A172 (cell line): ENCODE measurements at places on chromosomes 3 and 15. TPM values are rescaled to one million over a fixed set of nuclear protein-coding genes. Genes with fewer than 3 reads are reported as not detected.

DNA sequence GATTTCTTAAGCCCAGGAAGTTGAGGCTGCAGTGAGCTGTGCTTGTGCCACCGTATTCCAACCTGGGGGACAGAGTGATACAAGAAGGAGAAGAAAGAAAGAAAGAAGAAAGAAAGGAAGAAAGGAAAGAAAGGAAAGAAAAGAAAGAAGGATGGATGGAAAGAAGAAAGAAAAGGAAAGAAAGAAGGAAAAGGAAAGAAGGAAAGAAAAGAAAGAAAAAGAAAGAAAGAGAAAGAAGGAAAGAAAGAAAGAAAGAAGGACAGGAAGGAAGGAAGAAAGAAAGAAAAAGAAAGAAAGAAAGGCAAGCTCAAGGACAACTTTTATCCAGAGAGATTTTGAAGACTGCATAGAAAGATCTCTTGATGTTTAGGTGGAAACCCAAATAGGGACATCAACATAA, 120.7 kb downstream of the GMNC start:
- no peak for DNase-seq

DNA sequence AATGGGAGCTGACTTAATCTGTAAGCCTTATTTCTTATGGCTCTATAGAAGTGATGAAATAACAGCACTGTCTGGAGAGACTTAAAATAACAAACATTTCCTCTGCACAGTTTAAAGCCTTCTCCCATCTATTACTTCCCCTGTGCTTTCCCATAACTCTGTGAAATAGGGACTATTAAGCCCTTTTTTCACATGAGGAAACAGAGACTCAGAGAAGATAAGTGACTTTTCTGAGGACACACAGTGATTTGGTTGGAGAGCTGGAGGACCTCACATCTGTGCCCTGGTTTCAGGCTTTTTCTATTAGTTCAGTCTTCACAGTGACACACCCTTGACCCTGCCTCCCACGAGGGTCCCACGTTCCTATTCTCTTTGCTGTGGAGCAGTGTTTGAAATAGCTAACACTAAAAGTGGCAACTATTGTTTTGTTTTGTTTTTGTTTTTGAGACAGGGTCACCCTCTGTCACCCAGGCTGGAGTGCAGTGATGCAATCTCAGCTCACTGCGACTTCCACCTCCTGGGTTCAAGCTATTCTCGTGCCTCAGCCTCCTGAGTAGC, 82.9 kb downstream of the ST6GAL1 start:
- no peak for DNase-seq

DNA sequence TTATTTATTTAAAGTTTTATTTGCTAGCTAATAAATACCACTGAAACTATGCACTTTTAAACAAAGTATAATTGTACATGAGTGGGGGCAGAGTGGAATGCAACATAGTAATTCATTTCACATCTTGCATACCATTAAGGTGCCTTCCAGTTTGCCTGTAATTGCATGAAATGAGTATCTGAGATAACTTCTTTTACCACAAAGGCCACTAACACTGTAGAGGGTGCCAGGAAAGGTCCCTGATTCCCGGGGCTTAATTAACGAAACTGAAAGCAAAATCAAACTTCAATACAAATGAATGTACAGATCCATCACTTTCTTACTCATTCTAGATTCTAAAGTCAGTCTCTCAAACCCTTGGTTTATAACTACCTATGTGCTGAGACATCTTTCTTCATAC, 2.1 kb downstream of the CD47 start:
- DNase-seq: peak; percentile 42

Gene SNX22
- total RNA-seq: 0.78 and 1.3 TPM in 2 replicates

Gene ADGRG7
- not detected in 2 replicates for total RNA-seq

- no peak for DNase-seq
These were observed 113.2 kb upstream of the IQSEC1 start for GRCh38 chr3:13186435-13186815.

DNA sequence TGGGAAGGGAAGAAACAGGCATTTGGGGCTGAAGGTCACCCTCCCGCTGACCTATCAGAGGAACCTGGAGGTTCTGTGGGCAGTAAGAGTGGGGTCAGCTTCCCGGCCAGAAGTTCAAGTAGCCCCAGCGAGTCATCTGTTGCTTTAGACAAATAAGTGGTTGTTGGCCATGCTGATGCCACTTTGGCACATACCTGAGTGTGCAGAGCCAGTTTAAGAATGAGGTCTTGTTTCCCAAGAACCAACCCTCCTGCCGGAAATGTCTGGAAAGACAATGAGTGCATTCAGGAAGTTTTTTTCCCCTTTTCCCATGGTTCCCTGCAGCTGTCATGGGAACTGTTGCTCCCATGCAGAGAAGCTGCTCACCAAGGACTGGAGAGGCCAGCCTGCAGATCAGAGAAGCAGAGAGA, 166.7 kb downstream of the ZNF621 start:
- DNase-seq: no peak

- DNase-seq: no peak
These were observed 19.3 kb upstream of the CHD2 start for GRCh38 chr15:92880796-92881195.

- no peak for DNase-seq
These were observed 9.4 kb downstream of the TLNRD1 start for GRCh38 chr15:81010086-81010485.

GRCh38 chr3:134799393-134799792, 4.3 kb downstream of the EPHB1 start:
- DNase-seq: no peak

- no peak for DNase-seq
These were observed 39.8 kb downstream of the CD47 start for GRCh38 chr3:108051005-108051404.

DNA sequence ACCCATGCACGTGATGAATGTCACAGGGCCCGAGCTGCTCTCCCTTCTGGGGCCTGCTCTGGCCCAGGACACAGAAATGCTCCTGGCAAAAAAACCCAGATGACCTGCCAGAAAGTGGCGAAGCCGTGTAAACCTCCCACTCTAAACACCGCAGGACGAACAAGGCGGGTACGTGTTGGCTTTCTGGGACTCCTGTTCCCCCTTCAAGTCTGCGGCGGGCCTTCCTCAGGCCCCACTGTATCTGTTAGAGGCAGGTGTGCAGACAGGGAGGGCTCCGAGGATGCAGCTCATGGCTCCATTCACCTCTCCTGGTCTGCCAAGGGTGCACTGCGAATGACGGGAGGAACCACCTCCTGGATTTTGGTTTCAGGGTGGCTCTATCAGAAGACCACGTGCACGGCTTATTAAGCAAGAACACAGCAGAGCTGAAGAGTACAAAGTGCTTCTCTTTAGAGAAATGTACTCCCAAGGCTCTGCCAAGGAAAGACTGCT, 173.8 kb downstream of the ADAMTS17 start:
- no peak for DNase-seq

Gene KLHL24
- total RNA-seq: 41.2 and 41.3 TPM in 2 replicates

Gene ECE2
- not detected in 2 replicates for total RNA-seq

DNA sequence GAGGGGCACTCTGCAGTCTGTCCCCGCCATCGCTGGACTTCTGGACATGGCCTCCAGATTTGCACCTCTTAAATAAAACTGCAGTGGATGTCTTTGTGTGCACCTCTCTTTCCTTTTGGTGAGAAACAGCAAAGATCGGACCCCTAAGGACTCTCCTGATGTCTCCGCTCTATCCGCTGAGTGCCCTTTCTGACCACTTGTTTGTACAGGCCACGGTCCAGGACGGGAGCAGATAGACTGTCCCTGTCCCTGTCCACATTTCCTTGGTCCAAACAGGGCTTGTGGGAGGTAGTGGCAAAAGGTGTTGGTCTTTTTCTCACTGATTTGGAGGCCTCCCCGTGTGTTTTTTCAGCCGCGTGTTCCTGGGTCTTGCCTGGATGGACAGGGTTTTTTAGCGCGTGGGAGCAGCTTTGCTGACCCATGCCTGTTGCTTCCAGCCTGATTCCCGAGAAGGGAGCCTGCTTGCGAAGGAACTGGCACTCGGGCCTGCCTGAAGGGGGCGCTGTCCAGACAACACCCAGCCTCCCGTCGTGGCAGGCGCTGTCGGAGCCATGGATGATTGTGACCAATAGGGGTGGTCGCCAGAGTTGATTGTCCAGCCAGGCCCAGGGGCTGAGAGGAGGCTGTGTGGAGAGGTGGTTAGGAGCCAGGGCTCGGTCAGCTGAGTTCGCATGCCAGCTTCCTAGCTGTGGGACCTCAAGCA, 13.2 kb upstream of the STAB1 start:
- no peak for DNase-seq

Gene FAM107A
- total RNA-seq: not detected in 2 replicates

DNA sequence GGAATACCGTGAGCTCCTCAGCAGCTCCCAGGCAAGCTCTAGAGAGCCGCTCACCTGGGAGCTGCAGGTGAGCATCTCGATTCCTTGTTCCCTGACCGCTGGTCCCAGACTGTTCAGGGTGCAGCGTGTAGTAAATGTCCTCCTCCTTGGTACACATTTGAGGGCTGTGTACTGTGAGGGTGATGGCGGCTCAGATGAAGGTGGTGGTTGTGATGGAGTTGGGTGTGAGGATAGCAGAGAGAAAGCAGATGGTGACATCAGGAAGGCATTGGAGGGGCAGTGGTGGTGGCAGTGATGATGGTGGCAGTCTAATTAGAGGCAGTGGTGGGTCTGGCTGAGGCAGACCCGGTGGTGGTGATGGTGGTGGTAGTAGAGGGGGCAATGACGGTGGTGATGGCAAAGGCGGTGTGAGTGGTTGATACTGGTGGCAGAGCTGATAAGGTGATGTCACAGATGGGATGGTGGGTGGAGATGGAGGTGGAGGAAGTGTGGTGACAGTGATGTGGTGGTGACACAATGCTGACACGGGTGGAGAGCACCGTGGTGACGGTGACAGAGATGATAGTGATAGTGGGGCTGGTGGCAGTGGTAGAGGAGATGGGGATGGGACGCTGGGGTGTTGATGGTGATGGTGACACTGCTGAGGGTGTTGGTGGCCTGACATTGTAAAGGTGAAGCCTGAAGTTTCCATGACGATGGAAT, at the start of gene DNAJB8:
Gene DNAJB8, minus strand, starts transcription at position 51 of the 702 bp plus-strand sequence. CDS start 3,645 bp downstream, outside the sequence.
- no peak for DNase-seq

Gene UBAP1L
- total RNA-seq: 0.05 and 0.65 TPM in 2 replicates

DNA sequence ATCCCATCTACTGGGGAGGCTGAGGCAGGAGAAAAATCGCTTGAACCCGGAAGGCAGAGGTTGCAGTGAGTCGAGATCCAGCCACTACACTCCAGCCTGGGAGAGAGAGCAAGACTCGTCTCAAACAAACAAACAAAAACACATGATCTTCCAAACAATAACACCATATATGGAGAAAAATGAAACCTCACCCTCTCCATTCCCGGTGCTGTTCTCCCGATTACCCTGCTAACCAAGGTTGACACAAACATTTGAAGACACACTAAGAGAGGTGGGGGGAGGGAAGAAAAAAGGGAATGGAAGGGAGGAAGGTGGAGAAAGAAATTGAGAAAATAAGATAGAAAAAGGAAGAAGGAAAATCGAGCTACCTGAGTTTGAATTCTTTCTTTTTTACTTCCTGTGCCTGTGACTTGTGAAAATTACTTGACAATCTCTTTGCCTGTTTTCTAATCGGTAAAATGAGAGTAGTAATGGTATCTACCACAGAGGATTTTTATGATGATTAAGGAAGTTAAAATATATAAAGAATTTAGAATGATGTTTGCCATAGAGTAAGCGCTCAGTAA, 1.1 kb upstream of the PLSCR2 start:
- DNase-seq: no peak

DNA sequence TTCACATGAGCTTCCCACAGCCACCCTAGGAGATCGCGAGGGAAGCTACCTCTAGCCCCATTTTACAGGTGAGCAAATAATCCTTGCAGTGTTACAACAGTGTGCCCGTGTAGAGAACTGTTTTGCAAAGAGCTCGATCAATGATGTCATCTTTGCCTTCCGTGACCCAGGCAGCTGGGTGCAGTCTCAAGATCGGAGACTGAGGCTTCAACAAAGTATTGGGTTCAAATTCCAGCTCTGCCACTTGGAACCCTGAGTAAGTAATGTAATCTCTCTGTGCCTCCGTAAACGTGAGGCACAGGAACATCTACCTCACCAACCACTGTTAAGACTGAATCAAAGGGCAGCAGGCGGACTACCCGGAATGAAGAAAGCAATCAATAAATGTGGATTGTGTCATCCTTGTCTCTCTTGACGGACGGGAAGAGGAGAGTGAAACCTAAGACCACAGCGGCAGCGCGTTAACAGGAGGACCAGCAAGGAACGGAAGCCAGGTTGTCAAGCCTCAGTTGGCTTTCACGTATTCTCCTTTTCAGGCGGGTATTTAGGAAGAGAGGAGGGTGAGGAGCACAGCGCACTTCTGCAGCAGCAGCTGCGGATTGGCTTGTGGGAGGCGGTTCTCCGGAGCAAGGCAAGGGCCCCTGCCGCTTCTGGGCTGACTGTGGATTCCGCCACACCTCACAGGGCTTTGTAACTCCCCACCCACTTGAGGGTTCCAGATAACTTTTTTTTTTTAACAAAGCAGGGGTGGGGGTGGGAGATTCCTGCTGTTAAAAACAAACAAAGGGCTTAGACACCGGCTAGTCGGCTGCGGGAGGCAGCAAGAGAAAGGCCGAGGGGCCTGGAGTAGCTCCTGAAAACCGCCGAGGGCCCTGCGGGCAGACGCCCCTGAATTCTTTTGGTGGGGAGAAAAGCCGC, 1.5 kb upstream of the SMAD3 start:
- no peak for DNase-seq

DNA sequence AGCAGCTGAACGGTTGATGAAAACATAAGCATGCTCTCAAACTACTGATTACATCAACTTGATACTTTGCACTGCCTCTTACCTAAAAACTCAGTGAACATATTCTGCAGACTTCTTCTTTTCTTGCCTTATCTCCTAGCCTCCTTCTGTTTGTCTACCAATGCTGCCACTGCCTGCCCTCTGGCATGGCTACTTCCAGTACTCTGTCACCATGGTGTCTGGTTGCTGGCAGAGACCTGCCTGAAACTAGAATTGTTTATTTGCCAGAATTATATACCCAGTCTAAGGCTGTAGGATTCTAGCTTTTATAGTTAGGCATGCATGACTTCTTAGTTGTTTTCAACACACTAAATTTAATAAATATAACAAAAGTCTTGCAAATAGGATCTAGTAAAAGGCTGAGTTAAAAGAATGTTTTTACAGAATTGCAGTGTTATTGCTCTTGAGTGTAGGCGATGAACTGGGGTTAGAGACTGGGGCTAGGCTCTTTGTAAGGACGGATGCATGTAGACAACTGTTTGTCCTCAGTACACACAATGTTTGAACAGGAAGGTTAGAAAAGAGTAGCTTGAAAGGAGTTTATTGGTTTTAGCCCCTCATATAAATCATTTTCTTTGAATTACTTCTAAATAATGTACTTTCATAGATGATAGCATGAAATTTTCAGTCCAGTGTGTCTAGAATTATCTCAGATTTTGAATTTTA, 116.3 kb downstream of the KCNAB1 start:
- no peak for DNase-seq

DNA sequence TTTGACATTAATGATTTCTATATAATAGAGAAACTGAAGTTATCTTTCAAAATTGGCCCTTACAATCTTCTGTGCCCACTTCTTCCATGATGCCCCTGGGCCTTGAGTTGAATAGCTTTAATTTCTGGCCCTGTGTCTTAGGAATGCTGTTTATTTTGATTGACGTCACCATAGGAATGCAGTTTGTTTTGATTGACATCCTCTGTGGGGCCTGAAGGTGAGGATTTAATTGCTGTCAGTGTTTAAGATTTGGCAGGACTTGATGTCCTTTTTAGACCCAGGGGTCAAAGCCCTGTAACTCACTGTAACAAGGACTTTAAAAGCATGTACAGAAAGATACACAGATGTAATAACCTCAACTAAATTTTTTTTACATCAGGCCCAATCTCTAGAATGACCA, 83.3 kb downstream of the GLDN start:
- no peak for DNase-seq
